Activated T-helper 1 cell treated with anti-CD3 and anti-CD28 coated beads, Interleukin-2, amount 50 U/mL, for 16 hours (primary cell): ENCODE measurements at places on chromosomes 1 and 21.

GRCh38 chr1:19034721-19035120 is 78.2 kb upstream of the IFFO2 start:
- DNase-seq: no peak

DNA sequence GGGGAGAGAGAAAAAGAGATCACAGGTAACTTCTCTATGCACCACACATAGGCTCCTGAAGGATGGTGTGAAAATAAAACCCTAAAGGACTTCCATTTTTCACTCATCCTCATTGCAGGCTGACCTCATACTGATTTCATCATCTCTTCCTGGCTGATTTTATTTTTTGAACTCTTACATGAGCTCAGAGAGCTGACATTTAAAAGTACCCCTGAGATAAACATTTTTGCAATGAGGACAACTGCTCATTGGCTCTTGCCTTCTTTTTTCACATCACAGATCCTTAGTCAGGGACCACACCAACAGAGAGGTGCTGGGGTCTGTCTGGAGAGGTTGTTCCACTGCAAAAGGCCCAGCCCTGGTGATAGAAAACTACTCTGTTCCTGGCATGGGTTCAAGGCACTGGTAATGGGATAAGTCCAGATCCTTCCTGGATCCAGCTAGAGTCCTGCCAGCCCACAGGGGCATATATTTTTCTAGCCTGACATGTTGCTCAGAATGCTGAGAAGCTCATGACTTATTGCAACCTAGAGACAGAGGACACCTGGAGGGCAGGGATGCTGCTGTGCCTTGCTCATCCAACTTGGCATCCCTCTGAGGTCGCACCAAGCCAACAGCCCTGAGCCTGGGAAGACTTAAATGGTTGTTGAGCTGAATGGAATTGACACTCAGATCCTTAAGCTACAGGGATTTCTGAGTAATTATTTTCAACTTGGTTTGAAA is 360.0 kb downstream of the HHAT start:
- no peak for DNase-seq

GRCh38 chr1:215797859-215798258 is 230.8 kb downstream of the KCTD3 start:
- DNase-seq: no peak

DNA sequence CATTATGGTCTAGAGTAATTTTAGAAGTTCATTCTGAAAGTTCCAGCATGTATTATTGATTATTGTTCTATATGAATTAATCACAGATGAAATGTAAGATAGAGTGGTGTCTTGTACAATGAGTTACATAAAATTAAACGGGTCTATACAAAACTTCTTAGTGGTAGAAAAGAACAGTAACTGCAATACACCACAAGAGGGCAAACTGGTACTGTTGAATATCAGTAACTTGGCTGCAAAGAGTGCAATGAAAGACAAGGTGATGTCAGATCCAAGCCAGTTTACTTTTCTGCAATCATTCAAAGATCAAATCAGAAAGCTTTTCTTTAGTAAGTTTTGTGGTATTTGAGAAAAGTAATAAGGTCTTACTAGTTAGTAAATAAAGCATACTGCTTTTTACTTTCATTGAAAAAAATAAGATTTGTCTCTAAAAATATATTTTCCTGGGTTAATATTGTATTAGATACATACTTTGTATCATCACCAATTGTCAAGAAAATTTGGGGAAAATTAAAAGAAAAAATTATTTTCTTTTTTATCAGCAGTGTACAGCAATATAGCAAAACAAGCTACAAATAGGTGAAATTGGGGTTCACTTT is 66.4 kb upstream of the BTG3 start:
- no peak for DNase-seq

GRCh38 chr1:181501612-181502011 is 18.3 kb downstream of the CACNA1E start:
- no peak for DNase-seq

- no peak for DNase-seq
Measured at GRCh38 chr1:87291107-87291506, 37.6 kb upstream of the LMO4 start.

- DNase-seq: no peak
Measured at GRCh38 chr21:32044205-32045180, 171.7 kb downstream of the HUNK start.

- DNase-seq: no peak
Measured at GRCh38 chr1:3013371-3014049, 7.8 kb upstream of the ACTRT2 start.

DNA sequence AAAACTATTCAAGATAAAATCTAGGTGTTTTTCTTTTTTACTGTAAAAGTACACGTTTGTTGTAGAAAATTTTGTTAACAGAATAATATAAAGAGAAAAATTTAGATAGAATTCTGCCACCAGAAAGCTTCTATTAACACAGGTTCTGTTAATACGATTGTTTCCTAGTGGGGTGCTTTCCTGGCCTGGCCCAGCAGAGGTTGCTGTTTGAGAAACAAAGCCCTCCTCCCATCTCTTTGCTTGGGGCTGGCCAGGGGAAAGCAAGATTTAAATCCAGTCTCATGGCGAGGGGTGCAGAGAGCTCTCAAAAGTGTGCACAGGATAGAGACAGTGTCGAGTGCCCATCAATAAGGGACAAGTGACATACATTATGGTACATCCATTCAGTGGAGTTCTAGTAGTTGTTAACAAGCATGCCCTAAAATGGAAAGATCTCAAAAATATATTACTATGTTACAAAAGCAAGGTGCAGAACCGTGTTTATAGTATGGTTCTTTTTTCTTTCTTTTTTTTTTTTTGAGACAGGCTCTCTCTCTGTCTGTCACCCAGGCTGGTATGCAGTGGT is 14.6 kb upstream of the ACBD3 start:
- DNase-seq: no peak

- DNase-seq: no peak
Measured at GRCh38 chr21:38984568-38984967, 178.8 kb downstream of the ETS2 start.

DNA sequence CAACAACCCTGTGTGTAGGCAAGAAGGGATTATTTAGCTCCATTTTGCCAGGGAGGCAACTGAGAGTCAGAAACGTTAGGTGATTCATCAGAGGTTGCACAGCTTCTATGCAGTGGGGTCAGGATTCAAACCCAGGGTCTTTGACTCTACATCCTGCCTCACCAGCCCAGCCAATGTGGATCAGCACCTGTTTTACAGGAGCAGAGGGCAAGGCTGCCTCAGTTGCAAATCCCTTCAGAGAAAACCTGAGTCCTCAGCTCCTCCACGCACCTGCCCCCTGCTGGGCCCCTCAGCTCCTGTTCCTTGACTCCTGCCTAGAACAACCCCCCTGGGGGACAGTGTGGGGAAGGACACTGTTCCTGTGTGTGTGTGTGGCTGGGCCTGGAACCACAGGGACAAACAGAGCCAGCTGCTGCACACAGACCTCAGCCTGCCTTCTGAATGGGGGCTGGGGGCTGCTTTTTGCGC is 61.6 kb downstream of the LRRN2 start:
- no peak for DNase-seq

DNA sequence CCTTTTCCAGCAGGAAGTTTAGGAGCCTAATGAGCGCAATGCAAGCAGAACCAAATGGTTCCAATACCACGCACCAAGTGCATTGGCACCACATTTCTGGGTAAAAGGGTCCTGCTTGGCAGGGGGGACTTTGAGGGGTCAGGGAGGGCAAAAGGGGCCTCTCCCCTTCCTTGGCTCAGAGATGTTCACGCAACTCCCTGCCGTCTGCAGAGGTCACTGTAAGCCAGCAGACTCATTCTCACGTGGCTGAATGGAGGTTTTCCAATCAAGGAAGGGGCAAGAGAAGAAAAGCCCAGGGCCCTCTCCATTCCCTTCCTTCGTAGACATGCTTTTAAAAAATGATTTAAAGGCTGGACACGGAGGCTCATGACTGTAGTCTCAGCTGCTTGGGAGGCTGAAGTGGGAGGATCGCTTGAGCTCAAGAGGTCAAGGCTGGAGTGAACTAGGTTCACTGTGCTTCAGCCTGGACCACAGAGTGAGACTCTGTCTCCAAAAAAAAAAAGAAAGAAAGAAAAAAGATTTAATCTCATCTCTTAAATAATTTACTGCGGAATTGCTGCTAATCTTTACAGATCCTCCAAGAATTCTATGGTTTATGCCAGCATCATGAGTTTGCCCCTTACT is 80.3 kb downstream of the RUNX3 start:
- DNase-seq: no peak

DNA sequence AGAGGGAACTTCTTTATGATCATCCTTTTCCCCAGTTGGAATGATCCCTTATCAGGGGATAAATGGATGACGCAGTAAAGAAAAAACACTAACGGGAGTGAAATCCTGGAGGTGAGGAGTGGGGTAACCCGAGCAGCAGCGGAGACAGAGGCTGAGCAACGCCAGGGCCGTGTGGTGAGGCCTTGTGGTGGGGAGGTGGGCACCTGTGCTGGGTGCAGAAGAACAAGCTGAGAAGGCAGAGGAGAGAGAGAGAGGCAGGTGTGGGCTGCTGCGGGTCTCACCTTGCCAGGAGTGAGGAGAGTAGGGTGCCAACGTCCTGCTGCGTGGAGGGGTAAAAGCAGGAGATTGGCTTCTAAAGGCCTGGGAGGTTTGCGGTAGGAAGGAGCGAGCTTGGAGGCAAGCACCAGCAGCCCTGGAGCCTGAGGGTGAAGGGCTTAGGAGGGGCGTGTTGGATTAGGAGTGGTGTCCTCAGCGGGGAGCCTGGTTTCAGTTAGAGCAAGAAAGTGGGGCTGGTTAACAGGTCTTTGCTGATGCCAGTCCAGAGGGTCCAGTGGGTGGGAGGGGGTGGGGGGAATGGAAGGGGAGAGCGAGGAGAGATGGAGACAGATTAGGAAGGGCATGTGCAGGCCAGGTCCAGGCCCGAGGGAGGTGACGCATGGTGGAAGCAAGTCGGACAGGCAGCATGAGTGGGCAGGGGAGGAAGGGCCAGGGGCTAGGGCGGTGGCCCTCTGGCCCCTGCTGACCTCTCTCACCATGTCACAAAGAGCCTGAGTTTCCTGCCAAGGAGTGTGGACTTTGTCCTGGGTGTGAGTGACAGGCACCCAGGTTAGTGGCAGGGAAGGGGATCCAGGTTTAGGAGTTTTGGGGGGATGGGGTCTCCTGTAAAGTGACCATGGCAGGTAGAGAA is 36.7 kb upstream of the LHX4 start:
- no peak for DNase-seq

GRCh38 chr1:201902198-201902597 is 13.5 kb downstream of the SHISA4 start:
- no peak for DNase-seq

DNA sequence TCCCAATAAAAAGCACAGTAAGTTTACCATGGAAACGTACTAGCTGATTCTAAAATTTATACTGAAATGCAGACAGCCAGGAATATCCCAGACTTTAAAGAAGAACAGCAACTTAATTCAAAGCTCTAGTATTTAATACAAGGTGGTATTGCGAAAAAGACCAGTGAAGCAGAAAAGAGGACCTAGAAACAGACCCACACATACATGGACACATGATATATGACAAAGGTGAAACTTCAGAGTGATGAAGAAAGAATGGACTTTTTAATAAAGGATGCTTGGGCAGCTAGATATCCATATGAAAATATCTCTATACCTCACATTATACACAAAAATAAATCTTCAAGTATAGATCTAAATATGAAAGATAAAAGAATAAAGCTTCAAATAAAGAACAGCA is 62.6 kb downstream of the COP1 start:
- DNase-seq: no peak
